Stimulated activated CD4-positive, alpha-beta T cell treated with anti-CD3 and anti-CD28 coated beads, TNF-alpha, amount 100 ng/mL, for 24 hours (primary cell): ENCODE measurements at places on chromosomes 2 and 18.

DNA sequence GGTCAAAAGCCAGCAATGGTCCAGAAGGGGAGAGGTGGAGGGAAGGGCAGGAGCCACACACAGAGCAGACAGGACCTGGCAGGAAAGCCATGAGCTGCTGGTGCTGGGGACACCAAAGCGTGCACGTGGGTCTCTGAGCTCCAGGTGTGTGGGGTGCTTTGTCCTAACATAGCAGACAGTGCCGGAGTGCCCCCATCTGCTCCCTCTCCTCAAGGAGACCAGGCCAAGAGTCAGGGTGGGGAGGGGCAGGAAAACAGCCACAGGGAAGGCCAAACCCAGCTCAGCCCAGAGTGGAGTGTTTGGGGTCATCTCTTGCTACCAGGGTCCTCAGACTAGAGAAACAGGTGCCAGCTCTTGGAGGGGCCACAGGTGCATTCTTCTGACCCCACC lies 4.2 kb upstream of the GPC1 start:
- no peak for DNase-seq

GRCh38 chr18:12750076-12750714 lies 47.4 kb downstream of the PSMG2 start:
- DNase-seq = no peak

GRCh38 chr18:9846162-9846925 lies 39.4 kb upstream of the TXNDC2 start:
- DNase-seq = no peak

- DNase-seq = no peak
Observed at GRCh38 chr18:63702660-63703059, at the start of gene SERPINB11. SERPINB11 (plus strand) TSS chr18:63702960; CDS start chr18:63710194, 7,234 bp downstream.

GRCh38 chr18:76437011-76437410 lies 58.0 kb downstream of the ZNF516 start:
- no peak for DNase-seq

DNA sequence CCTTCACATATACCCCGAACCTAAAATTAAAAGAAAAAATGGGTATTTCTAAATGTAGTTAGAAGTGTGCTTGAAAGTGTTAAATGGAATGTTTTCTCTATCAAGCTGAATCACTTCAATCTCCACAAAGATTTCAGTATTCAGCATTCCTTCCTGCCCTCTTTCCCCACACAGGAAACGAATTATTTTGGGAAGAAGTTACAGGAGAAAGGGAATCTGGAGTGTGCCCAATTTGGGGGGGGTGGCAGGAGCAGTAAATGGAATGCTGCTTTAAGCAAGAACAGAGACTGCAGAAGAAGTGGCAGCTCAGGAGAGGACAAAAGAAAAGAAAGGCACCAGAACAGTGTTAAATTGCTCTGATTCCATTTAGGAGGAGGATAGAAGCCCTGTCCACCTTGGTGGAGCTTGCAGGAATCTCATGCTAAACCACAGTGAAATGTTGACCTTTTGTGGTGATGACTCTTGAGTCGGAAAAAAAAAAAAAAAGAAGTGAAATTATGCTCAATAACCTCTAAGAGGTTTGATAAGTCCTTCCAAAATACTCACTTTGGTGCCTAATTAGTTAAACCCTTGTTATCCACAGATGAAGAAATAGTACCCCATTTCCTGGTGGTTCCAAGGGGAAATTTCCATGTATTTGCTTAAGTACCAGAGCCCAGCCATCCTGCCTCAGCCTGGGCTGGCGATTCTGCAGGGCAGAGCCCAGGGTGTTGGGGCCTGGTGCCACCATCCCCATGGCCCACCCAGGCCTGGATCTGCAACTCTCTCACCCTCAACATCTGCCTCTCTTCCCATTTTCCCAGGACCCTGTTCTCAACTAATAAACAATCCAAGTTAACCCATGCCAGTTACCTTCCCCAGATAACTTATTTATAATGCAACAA lies 56.5 kb downstream of the MYO5B start:
- DNase-seq = no peak

DNA sequence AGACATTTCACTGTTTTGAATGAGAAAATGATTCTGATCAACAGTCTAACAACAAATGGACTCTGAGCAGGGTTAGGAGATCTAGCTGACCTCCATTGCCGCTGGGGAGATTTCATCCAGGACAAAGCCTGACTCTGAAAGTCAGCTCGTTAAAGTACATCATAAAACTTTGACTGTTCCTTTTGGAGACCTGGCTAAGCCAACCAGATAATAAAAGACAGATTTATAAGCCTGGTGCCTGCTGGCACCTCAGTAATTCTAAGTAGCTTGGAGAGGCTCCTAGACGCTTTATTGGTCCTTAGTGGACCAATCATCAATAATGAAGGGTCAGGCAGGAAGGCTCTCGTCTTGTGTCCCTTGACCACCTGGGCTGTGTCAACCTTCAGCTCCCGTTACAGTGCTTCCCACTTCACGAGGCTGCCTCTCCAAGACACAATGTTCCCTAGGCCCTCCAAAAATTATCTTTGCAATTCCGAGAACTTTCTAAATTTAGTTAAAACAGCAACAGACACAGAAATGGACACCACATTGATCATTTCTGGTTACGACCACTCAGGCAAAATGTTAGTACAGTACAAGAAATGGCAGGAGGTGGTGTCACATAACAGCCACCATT lies 47.9 kb upstream of the PMAIP1 start:
- no peak for DNase-seq

DNA sequence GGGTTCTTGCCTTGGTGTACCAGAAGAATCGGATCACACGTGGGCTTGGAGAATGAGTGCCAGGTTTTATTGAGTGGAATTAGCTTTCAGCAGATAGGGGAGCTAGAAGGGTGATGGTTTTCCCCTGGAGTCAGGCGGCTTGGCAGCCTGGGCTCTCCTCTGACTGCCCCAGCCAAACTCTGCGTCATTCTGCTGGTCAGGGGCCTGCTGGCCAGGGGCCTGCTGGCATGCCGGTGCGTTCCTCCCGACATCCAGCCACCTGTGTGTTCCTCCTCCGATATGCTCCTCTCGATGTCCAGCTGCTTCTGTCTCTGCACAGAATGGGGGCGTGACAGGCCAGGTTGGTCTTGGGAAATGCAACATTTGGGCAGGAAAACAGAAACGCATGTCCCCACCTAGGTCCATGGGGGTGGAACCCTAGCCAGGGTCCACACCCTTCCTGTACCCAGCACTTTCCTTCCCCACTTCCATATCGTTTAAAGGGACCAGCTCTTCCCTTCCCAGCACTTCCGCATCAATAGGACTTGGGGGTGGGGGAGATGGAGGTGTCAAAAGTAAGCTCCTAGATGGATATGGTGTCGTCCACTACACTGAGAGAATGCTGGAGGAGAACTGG lies 85.3 kb downstream of the VWA3B start:
- DNase-seq = no peak

- no peak for DNase-seq
Observed at GRCh38 chr2:124296470-124296869, 271.4 kb downstream of the CNTNAP5 start.

- no peak for DNase-seq
Observed at GRCh38 chr2:181258720-181259119, 198.5 kb upstream of the ITGA4 start.

DNA sequence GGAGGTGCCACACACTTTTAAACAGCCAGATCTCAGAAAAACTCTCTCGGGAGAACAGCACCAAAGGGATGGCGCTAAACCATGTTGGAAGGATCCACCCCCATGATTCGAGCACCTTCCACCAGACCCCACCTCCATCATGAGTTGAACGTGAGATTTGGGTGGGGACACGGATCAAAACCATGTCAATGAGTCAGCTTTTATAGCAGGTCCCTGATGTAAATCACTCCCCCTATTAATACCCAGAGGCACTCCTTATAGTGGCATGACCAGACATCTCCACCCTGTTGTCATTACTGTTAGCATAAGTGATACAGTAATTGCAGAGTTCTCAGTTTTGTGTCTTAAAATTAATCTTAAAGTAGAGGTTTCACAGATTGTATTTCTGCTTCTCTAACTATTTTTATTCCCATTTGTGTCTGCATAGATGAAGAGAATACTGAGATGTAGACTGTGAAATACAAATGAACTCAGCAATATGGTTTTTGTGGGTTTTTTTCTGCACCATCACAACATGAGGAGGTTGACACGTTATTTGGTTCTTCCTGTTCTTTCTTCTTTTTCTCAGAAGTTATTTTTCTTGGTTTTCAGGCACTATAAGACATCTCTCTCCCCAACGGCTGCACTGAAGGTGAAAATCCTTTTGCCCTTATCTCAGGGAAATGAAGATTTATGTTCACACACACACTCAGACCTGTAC lies 218.2 kb downstream of the ARL4C start:
- no peak for DNase-seq

DNA sequence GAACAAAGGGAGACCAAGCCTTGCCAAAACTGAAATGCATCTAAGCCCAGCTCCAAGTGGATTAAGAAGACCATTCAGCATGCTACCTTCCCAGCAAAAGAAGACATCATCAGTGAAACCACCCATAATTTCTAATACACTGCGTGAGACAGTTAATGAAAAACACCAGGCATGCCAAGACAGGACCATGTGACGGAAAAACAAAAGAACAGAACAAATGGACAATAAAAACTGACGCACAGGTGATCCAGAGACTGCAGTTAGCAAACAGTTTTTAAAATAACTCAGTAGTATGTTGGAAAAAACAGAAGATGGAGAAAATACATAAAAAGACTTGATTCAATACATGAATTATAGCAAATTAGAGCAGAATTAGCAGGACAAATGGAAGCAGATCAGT lies 15.3 kb downstream of the FAM168B start:
- DNase-seq = no peak

- no peak for DNase-seq
Observed at GRCh38 chr2:240182476-240182875, 42.0 kb upstream of the OTOS start.
